ENCODE measurements at places on chromosomes 4 and X.

DNA sequence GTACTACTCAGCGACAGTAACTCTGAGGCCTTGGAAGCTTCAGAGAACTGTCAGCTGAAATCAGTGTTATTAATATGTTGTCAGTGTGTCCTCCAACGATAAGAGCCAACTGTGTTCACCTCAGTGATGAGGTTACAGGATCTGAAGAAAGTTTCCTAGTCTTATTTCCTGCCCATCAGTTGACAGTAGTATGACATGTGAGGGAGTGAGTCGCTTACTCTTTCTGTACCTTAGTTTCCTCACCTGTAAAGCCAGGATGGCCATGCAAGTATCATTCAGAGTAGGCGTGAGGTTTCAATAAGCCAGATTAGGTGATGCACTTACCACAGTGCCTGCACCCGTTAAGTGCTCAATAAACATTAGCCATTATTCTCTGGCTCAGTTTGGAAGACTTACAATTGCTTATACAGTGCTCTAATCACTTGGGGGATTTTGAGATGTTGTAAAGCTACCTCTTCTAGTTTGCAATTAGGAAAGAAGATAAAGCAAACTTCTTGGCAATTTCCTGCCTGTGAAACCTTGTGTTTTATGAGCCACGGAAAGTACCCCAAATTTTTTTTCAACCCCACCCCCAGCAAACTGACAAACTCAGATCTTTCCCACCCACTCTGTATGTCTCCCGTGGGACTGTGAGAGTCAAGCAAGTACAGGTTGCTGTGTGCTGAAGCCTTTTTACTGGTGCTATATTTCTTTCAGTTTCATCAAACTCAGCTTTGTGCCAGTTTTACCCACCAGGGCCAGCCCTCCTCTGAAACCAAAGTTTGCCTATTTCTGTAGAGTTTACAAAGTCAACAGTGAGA, 62.2 kb downstream of the ANXA3 start:
- DNase-seq, result no peak

DNA sequence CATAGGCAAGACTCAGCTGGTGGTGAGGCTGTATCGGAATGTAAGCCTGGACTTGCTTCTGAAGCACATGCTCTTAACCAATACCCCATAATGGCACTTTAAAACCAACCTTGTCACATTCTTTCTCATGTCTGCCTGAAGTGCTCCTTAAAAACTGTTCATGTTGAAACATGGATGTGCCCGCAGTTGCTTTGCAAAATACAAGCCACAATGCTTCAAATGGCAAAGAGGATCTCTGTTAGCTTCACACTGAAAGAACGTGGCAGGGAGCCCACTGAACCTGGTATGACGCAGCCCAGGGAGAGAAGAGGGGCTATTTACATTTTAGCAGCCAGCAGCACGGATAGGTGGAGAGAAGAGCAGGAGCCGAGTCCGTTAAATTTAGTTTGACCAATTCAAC, 29.3 kb downstream of the SOD3 start:
- DNase-seq, result no peak

- no peak for DNase-seq
Measured at GRCh38 chr4:13504374-13504773, 20.2 kb upstream of the RAB28 start.

DNA sequence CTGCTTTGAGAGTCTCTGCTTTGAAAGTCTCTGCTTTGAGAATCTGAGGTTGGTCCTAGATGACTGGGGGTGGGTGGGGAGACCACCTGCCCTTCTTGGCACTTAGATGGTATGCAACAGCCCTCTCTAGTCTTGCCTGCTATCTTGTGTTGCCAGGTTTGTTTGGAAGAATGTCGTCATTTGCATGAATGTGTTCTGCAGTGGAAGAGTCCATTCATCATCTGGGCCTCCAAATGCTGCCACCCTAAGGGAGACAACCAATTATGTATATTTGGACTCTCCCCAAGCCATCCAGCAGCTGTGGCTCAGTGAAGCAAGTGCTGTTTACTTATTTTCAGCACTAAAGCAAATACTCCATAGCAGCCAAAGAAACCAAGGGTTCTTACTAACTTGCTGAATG, 44.6 kb upstream of the TRPC5OS start:
- DNase-seq, result no peak

- DNase-seq, result no peak
Measured at GRCh38 chr4:15381806-15382338, 46.0 kb upstream of the C1QTNF7 start.

GRCh38 chr4:165331359-165331758, 3.9 kb downstream of the MSMO1 start:
- no peak for DNase-seq

- DNase-seq, result no peak
Measured at GRCh38 chrX:16978193-16978984, 31.9 kb downstream of the REPS2 start.

DNA sequence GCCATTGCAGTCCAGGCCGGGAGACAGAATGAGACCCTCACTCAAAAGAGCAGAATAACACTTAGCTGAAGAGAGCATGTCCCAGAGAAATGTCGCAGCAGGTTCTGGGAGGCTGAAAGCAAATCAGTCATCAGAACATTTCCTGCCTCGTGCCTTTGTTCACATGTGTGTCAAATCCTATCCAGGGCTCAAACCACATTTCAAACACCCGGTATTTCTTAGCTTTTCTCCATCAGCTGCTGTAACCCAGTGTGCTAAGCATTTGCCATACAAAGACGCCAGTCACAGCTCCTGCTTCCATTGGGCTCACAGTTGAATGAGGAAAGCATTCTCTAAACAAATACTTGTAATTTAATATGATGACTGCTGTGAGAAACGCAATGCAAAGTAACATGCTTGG, 6.0 kb downstream of the PALLD start:
- DNase-seq, result no peak

- no peak for DNase-seq
Measured at GRCh38 chrX:109856974-109857373, 123.9 kb upstream of the ACSL4 start.

- DNase-seq, result no peak
Measured at GRCh38 chrX:77977095-77977494, 7.7 kb upstream of the PGAM4 start.

GRCh38 chr4:148093065-148093464, 349.1 kb downstream of the NR3C2 start:
- DNase-seq, result no peak

DNA sequence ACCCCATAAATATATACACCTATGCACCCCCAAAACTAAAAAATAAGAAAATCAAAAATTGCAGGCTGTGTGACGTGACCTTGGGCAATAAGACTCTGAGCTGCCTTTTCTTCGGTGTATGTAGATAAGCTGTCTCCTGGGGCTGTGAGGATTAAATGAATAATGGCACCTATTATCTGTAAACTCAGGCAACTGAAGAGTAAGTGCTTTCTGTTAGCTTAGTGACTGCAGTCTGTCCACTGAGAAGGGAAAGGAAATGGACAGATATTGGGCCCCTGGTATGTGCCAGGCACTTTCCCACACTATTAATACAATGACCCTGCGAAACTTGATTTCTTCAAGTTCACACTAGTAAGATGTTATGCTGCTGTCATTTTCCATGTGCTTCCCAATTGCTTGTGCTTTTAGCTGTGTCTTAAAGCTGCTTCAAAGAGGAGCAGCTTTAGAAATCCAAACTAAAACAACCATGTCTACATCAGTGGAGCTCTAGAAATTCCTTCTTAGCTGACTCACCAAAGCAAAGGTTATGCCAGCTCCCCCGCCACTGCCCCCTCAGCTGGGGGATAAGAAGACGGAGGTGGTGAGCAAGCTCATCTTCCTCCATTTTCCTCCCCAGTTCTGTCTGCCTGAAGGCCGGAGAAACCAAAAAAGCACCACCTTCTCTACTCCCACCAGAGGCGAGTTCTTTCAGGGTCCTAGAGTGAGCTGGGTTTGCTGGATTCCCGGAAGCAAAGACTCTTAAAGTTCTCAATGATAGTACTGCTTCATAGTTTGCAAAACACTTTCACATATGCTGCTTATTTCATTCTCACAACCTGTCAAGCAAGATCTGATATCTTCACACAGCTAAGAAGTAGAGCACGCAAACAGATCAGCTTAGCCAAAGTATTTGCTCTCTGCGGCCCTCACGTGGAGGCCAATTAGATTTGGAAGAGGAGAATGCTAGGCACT, 8.8 kb upstream of the DGAT2L6 start:
- no peak for DNase-seq

DNA sequence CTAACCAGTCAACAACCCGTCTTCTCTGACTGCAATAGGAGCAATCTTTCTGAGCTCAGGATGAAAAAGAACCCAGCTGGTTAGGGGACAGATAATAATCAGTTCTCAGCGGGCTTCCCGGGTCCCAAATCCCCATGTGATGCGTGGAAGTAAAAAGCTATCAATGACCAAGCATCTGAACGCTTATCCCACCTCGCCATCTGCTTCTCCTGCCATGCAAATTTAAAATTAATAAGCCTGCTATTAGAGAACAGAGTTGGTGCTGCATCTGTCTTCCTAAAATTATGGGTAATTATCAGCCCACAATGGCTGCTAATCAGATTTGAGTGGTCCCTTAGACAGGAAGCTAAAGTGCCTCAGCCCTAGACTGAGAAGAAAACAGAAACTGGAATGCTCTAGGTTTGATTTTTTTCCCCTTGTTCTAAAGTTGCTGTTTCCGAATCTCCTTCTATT, 37.5 kb downstream of the AFAP1 start:
- no peak for DNase-seq

- no peak for DNase-seq
Measured at GRCh38 chr4:128793859-128794672, 15.4 kb upstream of the JADE1 start.

DNA sequence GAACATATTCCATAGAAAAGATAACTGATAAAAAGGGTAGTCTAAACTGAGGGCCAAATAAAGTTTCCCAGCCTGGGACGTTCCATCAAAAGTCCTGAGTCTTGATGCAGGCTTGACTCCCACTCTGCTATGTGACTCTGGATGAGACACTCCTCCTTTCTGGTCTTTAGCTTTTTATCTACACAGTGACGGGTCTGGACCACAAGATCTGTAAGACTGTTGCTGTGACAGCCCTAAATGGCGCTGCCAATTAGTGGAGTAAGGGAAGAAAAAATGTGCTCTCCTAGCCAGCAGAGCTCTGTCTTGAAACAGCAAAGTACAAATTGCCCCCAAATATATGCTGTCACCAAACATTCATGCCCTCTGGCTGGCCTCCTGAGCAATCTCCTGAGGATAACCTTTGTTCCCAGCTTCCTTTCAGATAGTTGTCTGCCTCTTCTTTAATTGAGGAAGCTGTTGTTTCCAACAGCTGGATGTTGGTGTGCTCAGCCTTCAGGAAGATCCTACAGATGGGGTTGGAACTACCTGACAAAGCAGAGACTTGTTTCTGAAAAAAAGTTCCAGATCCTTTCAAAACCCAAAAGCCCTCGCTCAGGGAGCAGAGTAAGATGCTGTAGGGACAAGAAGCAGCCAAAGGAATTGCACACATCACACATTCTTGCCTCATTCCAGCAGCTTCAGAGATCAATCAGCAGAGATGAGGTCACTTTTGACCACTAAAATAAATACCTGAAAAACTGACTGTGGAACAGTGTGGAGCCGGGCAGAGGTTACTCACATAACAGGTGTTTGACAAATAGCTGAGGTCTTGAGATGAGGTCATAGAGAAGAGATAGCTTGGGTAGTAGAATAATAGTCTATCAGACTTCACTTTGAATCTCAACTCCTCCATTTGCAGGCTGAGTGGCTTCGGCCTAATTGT, 383.4 kb upstream of the FGF13 start:
- no peak for DNase-seq

- no peak for DNase-seq
Measured at GRCh38 chr4:151671541-151672059, 89.2 kb downstream of the GATB start.

DNA sequence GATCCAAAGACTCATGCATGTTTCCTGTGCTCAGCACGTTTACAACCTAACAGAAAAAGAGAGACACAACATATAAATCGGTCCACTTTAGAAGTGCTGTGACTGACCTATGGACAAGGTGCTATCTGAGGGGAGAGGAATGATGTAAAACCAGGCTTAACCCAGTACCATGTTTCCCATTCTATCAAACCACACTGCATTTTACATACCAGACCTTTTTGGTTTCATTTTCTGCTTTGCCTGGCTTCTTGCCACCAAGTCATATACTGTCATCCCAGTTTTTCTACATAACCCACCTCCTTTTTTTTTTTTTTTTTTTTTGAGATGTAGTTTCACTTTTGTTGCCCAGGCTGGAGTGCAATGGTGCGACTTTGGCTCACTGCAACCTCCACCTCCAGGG, 82.2 kb downstream of the KLF8 start:
- DNase-seq, result no peak

GRCh38 chr4:151644622-151645021, 116.2 kb downstream of the GATB start:
- no peak for DNase-seq

- DNase-seq, result no peak
Measured at GRCh38 chrX:17373337-17373736, 1.7 kb upstream of the NHS start.

DNA sequence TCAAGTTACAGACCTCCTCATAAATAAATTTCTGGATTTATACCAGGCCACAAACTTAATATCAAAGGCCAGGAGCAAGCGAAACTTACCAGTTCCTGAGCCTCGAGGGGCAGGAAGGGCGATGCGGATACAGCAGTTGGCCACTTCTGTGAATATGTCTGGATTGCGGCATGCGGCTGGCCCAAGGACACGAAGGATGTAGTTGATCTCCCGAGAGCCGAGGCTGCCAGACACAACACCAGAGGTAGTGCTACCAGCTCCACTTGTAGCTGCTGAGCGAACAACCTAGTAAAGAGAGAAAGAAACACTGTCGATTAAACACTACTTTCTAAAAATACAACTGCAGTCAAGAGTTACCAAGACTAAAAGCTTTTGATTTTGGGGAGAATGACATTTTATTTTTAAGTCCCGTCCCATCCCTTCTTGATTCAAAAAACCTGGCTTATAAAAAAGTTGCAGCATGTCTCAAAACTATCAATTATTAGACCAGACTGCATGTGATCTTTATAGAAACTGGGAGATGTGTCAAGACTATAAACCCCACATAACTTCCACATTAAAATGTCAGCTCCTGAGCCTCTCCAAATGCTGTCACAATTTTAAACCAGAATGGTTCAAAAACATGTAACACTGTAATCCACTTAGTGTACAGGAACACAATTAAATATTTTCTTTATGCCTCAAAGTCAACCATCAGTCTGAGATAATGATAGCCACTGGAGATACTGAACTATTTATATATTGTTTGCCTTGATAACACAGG, 105.6 kb downstream of the HUWE1 start:
- DNase-seq, result no peak
